ENCODE measurements at places on chromosomes 6 and 20.

GRCh38 chr6:51842804-51843378 lies 244.5 kb downstream of the PKHD1 start:
- DNase-seq: no peak

GRCh38 chr6:88669475-88669874 lies 293.9 kb downstream of the RNGTT start:
- DNase-seq: no peak

- no peak for DNase-seq
Observed at GRCh38 chr20:44447827-44448419, 27.8 kb upstream of the TTPAL start.

- DNase-seq: no peak
Observed at GRCh38 chr6:39189131-39189530, 40.1 kb downstream of the KCNK5 start.

GRCh38 chr20:49867453-49868215 lies 47.7 kb downstream of the SPATA2 start:
- no peak for DNase-seq

DNA sequence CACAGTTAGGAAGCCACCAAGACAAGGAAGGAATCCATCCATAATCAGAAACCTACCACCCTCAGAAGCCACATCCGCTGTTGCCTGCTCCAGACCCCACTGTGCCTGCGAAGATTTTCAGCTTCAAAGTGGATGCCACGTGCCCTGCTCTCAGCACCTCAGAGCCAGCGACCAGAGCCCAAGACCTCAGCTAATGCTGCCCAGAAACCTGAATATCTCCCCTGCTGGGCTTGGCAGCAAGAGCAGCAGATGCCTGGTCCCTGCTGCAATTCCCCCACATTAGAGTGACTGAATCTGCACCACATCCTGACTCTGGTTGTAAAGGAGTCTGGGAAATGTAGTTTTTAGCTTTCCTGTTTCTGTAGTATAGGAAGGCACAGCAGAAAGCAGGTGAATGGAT lies 10.7 kb upstream of the ULBP3 start:
- no peak for DNase-seq

DNA sequence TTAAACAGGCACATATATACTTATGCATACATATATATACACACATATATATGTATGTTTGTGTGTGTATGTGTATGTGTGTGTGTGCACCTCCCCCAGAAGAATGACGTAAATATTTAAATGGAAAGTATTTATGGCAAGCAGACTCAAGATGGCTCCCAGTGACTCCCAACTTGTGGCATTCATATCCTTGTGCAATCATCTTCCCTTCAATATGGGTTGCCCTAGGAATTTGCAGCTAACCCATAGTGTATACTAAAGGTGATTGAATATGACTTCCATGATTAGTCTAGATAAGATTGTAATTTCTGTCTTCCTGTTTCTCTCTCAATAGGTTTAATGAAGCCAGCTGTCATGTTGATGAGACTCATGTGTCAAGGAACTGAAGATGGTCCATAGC lies 127.6 kb downstream of the TRDN start:
- DNase-seq: no peak

DNA sequence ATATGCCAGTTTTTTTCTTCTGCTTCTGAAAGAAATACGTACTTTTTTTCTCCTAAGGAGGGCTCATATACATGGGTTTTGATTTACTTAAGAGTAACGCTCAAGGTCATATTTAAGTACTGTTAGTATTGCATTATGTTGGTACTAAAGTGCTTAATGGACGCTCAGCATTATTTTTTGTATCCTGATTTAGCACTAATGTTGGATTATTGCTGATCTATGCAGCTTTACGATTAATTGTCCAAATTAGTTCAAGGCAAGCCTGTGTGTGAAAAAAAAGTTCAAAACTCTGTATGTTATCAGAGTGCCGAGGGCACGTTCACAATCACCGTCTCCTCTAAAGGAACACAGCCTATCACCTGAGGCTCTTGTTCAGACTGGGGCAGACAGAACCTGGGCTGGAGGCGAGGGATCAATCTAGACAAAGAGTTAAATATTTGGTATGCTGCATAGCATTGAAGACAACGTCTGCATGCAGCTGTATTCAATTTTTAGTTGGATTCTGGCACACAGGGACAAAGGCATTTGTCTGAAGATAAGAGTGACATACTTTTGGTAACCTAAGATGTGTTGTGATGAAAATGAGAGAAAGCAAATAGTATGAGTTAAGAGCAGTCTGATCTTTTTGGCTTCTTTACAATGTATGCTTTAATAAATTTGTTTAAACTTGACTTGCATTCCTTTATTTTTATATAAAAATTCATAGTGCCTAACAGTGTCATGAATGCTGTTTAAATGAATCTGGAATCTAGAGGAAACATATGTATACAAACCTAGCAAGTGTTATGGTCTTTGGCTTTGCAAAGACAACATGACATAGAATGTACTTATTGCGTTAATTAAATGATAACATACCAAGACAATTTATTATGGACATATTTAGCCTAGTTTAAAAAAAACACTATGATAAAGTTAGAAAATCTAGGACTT lies 341.2 kb downstream of the SAMD5 start:
- no peak for DNase-seq

DNA sequence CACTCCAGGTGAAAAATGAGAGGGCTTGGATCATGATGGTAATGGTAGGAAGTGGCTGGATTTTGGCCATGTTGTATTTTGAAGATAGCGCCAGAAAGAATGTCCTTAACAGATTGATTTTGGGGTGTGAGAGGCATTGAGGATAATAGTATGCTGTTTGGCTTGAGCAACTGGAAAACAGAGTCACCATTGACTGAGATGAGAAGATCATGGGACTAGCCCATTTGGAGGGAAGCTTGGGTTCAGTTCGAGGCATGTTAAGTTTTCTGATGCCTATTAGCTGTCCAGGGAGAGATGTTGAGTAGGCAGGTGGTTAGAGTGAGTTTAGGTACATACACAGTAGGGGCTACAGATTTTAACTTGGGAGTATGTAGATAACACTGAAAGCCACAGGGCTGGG lies 23.3 kb downstream of the PLCG1 start:
- no peak for DNase-seq

DNA sequence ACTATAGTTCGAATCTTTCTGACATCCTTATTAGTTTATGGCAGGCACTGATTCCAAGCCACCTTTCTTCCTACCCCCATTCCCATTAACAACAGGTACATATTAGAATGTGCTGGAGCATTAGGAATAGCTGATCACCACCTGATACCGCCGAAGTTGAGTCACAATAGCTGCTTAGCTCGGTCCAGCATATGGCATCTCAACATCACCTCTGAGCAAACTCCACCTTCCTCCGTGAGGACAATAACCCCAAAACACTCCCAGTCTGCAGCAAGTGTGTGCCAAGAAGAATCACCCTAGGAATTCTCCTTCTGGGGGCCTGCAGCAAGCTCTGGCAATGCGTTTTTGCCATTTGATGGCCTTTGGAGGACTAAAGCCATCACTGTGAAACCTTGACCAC lies 8.7 kb downstream of the PMEPA1 start:
- DNase-seq: no peak

DNA sequence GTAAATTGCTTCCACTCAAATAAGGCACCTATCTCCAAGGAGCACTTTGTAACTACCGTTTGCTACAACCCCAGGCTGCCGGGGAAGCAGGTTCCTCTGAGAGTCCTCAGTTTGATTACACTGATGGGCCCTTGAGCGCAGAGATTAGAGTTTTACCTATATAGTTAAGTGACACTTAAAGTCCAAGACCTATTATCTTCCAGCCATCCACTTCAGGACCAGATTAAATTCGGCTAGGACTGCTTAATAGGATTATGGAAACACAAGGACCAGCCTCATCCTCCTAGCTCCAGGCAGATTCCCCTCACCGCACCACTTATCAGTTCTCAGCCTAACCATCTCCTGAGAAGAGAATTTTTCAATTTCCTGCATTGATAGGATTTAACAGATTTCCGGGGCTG lies 64.7 kb upstream of the TIAM2 start:
- DNase-seq: no peak

DNA sequence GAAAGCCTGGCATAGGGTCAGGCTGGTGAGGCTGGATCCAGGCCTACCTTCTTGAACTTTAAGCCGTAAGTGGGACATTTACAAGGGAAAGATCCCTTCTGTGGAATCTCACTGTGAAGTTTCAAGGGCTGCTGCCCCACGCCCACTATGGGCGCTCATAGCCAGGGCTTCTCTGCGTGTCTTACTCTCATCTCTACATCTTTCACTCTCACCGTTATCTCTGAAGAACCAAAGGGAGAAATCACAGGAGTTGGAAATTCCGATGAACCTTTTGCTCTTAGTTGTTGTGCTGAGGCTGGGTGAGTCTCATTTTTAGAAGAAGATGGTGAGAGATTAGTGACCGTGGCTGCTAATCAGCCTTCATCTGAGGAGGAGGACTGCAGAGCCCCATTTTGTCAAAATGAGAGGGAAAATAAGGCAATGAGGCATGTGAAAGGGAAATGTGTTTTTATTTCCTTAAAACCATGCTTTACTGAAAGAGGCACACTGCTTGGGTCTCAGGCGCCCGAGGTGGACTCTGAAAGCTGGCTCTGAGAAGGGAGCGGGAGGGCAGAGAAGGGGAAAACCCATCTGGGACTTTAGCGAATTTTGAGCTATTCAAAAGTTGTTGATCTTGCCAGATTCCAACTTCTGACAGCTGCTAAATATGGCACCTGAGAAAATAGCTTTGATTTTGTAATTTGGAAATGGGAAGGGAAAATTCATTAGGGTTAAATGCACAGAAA lies 301.5 kb downstream of the CLIC5 start:
- no peak for DNase-seq

- no peak for DNase-seq
Observed at GRCh38 chr6:36075656-36076055, 48.0 kb downstream of the MAPK14 start.

DNA sequence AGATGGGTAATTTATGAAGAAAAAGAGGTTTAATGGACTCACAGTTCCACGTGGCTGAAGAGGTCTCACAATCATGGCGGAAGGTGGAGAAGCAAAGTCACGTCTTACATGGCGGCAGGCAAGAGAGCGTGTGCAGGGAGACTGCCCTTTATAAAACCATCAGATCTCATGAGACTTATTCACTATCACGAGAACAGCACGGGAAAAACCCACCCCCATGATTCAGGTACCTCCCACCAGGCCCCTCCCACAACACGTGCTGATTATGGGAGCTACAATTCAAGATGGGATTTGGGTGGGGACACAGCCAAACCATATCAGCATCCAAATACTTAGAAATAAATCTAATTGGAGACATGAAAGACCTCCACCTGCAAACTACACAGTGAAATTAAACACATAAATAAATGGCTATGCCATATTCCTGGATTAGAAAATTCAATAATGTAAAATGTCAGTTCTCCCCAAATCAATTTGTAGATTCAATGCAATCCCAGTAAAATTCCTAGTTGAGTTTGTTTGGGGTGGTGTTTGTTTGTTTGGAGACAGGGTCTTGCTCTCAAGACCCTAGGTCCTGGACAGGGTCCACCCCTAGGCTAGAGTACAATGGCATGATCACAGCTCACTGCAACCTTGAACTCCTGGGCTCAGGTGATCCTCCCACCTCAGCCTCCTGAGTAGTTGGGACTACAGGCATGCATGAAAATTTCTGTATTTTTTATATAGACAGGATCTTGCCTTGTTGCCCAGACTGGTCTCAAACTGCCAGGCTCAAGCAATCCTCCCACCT lies 101.6 kb downstream of the TAF4 start:
- no peak for DNase-seq

- no peak for DNase-seq
Observed at GRCh38 chr6:89413006-89413400, 930 bp upstream of the RRAGD start.

DNA sequence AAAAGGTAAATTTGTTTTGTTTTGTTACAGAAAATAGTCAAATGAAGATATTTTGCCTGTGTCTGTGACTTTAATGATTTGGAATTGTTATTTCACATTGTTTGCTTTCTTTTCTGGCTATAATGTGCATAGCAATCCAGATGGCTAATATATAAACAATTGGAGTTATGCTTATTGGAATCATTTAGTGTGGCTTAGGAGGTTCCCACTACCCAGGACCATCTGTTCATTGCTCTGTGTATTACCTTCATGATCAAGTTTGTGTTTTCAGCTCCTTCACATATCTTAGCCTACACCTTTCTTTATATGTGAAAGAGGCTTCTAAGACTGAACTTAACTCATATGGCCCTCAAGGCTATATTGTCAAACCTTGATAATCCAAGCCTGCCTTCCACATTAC lies 232.9 kb downstream of the BCKDHB start:
- DNase-seq: no peak

DNA sequence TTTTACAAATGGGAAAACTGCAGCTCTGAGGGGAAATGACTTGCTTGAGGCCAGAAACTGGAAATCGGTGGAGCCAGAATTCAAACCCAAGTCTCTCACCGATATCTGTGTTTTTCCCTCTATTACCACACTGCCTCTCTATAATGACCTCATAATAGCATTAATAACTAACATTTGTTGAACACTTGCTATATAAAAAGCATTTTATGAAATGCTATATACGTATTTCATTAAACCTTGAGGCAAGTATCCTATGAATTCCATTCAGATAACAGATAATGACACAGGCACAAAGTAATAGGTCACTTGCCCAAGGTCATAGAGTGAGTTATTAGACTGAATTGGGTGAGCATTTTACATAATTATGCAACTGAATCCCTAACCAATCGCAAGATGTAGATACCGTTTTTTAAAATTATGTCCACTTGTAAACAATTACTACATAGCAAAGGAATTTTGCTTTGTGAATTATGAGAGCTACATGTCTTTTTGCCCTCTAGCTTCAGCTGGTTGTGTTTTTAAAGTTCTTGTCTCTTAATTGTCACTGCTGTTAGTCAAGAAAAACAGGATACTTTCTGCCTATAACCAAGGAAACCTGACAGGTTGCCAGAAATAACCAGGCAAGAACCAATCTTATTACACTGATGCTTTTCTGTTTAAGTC lies 4.7 kb downstream of the DSN1 start:
- no peak for DNase-seq

DNA sequence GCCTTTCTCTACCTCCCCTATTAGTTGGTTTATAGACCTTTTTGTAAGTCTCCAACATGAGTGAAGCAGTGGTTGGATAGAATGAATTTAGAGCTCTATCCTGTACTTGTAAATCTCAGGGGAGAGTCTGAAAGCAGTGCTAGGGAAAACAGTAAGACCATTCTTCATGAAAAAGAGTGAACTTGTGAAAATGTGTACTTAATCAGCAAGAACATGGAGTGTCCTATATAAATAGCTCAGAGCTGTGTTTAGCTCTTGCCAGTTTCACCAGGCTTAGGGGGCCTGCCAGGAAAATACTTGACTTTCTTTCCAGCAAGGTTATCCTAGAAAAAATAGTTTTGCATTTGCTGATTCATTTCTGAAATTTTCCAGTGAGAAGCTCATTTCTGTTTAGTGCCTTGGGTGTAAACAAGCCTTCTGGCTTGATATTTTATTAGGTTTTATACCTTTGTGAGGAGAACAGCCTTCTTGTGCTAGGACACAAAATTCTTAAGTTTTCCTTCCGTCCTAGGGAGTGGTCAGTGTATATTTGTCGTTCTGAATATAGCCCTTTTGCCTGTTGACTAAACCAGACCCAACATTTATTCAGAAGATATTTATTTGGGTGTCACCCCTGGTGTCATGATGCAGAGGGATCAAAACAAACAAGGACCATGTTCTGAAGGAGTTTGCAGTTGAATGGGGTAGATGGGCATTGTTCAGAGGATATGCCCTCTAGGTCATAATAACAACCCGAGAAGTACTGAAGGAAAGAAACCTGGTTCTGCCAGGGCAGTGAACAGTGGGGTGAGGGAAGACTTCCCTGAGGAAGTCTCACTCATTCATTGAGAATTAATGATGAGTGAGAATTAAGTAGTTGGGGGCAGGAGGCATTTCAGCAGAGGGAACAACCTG lies 7.6 kb downstream of the ARFGEF2 start:
- no peak for DNase-seq
